Stomach (tissue), 19 donors: ENCODE measurements at places on chromosomes 4 and X. TPM values are rescaled to one million over a fixed set of nuclear protein-coding genes. Genes with fewer than 3 reads are reported as not detected.

Gene SOD3
- total RNA-seq = 49.1 TPM

Gene CENPVL2
- total RNA-seq = not detected

Gene ATG4A
- total RNA-seq = 9.0 TPM

Gene SHROOM3
- total RNA-seq = 212 TPM

Gene TMPRSS11B
- total RNA-seq = 1.5 TPM

DNA sequence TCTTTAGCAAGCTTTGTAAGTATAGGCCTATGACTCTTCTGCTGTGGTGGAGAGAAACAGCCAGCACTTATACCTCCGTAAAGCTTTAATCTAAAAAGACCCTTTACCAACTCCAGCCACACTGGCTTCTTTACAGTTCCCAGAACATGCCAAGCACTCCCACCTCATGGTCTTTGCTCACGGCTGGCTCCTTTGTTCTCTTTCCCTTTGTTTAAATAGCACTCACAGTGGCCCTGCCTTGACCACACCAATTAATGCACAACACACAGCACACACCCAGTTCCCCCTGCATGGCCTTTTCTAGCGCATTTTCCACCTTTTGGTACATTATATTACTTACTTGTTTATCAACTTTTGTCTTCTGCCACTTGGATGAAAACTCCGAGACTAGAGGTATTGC lies 18.9 kb downstream of the PPID start:
- H3K4me3 ChIP-seq = no peak overlapping the region
- H3K27ac ChIP-seq = no peak overlapping the region
- H3K27me3 ChIP-seq = no peaks in the 10 kb centered on the region
- H3K4me1 ChIP-seq = no peaks in the 10 kb centered on the region
- peaks cover 74% of the 10 kb centered on the region for H3K36me3 ChIP-seq

DNA sequence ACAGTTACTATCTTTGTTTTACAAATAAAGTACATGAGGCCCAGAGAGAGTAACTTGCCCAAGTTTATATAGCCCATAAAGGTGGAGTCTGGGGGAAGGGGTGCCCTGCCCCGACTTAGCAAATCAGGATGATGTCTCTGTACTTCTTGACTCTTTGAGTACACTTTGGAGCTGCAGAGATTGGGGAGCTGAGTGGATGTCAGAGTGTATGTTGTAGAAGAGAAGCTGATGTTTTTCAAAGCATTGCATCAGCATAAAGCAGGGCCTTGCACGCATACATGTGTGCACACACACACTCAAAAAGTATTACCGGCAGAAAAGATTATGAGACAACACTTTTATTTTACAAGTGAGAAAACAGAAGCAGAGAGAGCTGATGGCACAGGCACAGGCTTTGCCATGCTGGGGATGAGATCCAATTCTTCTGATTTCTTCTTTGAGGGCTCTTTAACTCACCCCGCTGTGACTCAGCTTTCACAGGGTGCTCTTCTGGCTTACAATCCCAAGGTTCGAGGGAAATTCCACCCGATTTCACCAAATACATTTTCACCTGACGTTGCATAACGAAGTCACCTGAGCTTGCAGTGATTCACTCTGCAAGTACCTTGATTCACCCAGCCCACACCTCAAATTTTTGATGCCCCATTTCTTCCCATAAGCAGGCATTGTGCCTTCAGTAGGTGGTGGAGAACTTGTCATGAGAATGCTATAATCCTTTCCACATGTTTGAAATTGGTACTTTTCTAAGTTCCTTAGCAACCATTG lies 292.8 kb upstream of the BOD1L1 start:
- no peak for DNase-seq
- no peaks in the 10 kb centered on the region for H3K36me3 ChIP-seq
- no peaks in the 10 kb centered on the region for H3K27me3 ChIP-seq
- no peak overlapping the region for H3K4me3 ChIP-seq
- no peak overlapping the region for H3K27ac ChIP-seq

- H3K36me3 ChIP-seq = peaks cover 78% of the 10 kb centered on the region
- H3K27me3 ChIP-seq = no peaks in the 10 kb centered on the region
- no peak overlapping the region for H3K4me3 ChIP-seq
- H3K4me1 ChIP-seq = no peaks in the 10 kb centered on the region
Observed at GRCh38 chr4:1813915-1814314, 20.8 kb downstream of the FGFR3 start.

DNA sequence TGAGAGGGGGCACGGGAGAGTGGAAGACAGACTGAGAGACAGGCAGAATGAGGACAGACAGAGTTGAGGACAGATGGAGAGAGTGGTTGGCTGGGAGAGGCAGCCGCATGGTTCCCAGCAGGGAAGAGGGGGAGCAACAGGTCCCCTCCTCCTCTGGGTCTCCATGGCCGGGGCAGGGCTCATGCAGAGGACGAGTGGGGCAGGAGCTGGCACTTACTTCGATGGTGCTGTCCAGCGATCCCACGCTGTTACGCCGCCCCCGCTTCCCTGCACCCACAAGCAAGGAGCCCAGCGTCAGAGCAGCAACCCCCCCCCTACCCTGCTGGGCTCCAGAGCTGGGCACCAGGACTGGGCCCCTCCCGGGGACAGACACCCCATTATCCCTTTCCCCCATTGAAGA lies 10.6 kb upstream of the KDM5C start:
- no peaks in the 10 kb centered on the region for H3K27me3 ChIP-seq
- no peak overlapping the region for H3K4me3 ChIP-seq
- no peak overlapping the region for H3K27ac ChIP-seq

GRCh38 chrX:20664131-20664530 lies 397.4 kb upstream of the RPS6KA3 start:
- H3K36me3 ChIP-seq = no peaks in the 10 kb centered on the region
- no peak for DNase-seq
- H3K4me1 ChIP-seq = no peaks in the 10 kb centered on the region
- no peaks in the 10 kb centered on the region for H3K27me3 ChIP-seq
- H3K4me3 ChIP-seq = no peak overlapping the region
- no peak overlapping the region for H3K27ac ChIP-seq

DNA sequence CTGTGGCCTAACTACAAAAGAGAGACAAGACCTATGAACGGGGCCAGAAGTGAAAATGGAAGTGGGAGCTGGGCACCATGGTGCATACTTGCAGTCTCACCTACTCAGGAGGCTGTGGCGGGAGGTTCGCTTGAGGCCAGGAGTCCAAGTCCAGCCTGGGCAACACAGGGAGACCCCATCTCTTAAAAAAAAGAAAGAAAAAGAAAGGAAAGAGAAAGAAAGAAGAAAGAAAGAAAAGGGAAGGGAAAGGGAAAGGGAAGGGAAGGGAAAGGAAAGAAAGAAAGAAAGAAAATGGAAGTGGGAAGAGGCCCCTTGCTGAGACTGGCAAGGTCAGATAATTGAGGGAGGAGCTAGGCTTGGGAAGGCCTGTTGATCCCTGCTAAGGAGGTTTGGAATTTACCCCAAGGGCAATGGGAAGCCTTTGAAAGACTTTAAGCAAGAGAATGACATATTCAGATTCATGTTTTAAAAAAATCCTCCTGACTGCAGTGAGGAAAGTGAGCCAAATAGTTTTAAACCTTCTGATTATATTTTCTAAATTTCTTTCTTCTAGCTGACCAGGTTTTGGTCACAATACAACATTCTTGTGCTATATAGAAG lies 17.7 kb upstream of the HERC5 start:
- H3K27ac ChIP-seq = no peak overlapping the region
- H3K27me3 ChIP-seq = no peaks in the 10 kb centered on the region
- no peaks in the 10 kb centered on the region for H3K4me1 ChIP-seq
- no peak overlapping the region for H3K4me3 ChIP-seq
- peaks cover 40% of the 10 kb centered on the region for H3K36me3 ChIP-seq

GRCh38 chrX:53456254-53456653 lies 22.1 kb upstream of the HSD17B10 start:
- DNase-seq = no peak
- peaks cover 6% of the 10 kb centered on the region for H3K27me3 ChIP-seq
- H3K4me1 ChIP-seq = no peaks in the 10 kb centered on the region
- H3K27ac ChIP-seq = no peak overlapping the region
- H3K36me3 ChIP-seq = no peaks in the 10 kb centered on the region

DNA sequence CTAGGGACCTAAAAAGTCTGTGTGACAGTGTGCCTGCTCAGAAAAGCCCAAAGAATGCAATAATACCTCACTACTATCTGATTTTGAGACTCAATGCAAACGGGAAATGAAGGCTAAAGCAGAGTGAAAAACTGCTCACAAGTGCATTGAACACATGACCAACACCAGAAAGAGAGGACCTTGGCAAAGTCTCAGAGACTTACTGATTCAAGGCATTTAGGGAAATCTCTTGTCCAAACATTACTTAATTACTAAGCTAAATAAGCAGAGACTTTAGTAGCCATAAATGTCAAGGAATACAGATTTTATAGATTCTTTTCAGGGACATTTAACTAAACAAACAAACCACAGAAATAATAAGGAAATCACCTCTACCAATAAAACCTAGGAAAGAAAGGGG lies 916.0 kb downstream of the FSTL5 start:
- no peaks in the 10 kb centered on the region for H3K4me1 ChIP-seq
- no peaks in the 10 kb centered on the region for H3K36me3 ChIP-seq
- no peak for DNase-seq
- no peak overlapping the region for H3K27ac ChIP-seq

DNA sequence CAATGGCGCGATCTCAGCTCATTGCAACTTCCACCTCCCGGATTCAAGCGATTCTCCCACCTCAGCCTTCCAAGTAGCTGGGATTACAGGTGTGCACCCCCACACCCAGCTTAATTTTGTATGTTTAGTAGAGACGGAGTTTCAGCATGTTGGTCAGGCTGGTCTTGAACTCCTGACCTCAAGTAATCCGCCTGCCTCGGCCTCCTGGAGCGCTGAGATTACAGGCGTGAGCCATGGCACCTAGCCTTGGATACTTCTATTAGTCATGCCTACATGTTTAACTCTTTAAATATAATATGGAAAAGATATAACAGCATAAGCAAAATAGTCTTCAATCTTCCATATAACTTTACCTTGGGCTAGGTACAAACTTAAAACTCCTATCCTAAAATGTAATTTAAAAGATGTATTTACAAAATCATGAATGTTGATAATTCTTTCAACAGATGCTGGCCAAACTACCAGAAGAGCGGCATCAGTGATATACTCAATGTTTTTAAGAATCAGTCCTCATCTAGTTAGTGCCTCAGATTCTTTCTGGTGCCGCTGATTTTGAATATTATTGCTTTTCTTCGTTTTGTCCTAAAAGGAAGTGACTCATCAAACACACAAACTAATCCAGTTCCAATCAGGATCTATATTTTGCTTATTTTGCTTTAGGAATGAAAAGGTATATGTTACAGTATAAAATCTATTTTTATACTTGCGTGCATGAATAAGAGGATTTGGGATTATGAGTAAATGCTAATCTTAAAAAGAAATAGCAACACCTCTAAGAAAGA lies 23.7 kb downstream of the FAM241A start:
- H3K27ac ChIP-seq = no peak overlapping the region
- DNase-seq = no peak
- no peaks in the 10 kb centered on the region for H3K27me3 ChIP-seq
- no peaks in the 10 kb centered on the region for H3K36me3 ChIP-seq

DNA sequence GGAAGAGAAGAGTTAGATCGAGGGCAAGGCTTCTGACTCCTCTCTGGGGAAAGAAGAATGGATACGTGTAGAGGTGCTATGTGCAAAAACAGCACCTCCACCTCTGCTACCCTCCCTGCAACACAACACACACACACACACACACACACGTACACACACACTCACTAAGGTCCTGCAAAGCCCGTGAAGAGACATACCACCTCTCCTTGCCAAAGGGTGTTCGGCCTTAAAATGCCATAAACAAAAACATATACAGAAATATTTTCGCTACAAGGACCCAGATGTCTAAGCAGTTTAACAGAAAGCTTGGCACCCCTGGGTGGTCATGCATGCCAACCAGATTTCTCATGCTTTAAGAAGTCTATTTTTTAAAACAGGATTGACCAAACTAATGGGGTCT lies 1.5 kb downstream of the TIFA start:
- peak overlapping the region; percentile 65 for H3K4me3 ChIP-seq
- DNase-seq = no peak
- peaks cover 32% of the 10 kb centered on the region for H3K4me1 ChIP-seq
- no peaks in the 10 kb centered on the region for H3K36me3 ChIP-seq

- DNase-seq = no peak
- no peak overlapping the region for H3K4me3 ChIP-seq
- H3K4me1 ChIP-seq = no peaks in the 10 kb centered on the region
- no peak overlapping the region for H3K27ac ChIP-seq
- H3K36me3 ChIP-seq = no peaks in the 10 kb centered on the region
Observed at GRCh38 chrX:125295337-125295736, 24.3 kb upstream of the TEX13C start.

DNA sequence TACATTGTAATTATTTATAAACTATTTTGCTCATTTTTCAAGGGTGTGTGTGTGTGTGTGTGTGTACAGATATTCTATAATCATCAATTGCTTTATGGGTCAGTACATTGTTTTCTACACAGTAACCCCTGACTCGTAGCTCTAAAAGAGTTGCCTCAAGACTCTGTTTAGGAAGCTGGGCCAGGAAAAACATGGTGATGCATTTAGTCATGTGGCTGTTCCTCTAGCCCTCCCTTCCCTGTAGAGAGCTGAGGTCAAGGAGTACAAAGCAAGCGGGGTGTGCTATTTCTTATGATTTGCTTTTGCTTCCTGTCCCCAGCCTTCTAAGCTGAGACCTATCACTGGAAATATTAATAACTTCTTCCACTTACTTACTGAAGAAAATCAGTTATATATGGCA lies 34.8 kb upstream of the SPANXD start:
- no peaks in the 10 kb centered on the region for H3K36me3 ChIP-seq
- no peak overlapping the region for H3K27ac ChIP-seq
- no peak overlapping the region for H3K4me3 ChIP-seq
- no peak for DNase-seq
- no peaks in the 10 kb centered on the region for H3K4me1 ChIP-seq
- H3K27me3 ChIP-seq = no peaks in the 10 kb centered on the region

DNA sequence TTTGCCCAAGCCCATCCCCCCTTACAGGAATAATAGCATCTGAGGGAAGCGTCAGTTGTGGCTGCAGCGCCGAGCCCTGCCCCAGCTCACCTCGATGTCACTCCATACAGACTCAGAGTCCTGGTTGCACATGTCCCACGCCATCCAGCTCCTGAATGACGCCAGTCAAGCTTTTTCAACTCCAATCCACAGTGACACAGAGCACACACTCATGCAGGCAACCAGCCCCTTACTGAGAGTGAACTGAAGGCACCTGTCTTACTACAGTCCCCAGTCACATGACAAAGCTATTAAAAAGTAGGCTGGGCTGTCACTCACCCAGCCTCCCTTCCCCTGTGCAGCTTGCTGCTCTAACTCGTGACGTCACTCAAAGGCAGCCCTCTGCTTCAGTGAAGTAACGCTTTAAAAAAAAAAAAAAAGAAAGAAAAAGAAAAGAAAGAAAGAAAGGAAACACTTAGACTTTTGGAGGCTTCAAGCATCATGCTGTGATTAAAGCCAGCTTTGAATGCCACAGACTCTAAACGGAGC lies at the start of gene PPARGC1A:
PPARGC1A (minus strand) TSS at position 234 of the 528 bp plus-strand sequence; CDS start at position 144, 90 bp downstream.
- H3K36me3 ChIP-seq = no peaks in the 10 kb centered on the region
- H3K27ac ChIP-seq = peak within 1 kb of the TSS; percentile 75
- no peaks in the 10 kb centered on the region for H3K27me3 ChIP-seq
- peaks cover 9% of the 10 kb centered on the region for H3K4me1 ChIP-seq

GRCh38 chrX:903116-903515 lies 272.5 kb downstream of the SHOX start:
- no peaks in the 10 kb centered on the region for H3K36me3 ChIP-seq
- H3K27me3 ChIP-seq = no peaks in the 10 kb centered on the region
- H3K4me3 ChIP-seq = no peak overlapping the region
- no peaks in the 10 kb centered on the region for H3K4me1 ChIP-seq
- DNase-seq = no peak
- no peak overlapping the region for H3K27ac ChIP-seq
